GM06990 (cell line): ENCODE measurements at places on chromosomes 6 and 20.

DNA sequence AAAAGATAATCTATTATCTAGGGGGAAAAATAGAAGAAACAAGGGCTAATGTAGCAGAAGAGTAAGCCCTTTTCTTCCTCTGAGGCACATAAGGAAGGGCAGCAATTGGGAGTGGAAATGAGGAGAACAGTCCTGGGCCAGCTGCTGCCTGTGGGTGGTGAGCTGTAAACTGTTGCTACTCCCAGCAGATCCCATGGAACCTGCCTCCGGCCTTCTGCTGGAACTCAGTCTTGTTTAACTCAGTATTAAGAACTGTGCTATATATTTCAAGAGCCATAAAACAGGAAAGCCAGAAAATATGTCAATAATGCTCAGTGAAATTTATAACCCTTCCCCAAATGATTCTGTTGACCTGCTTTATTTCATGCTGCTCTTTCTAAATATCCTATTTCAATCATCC is 464.2 kb downstream of the COL12A1 start:
- DNase-seq: no peak

- DNase-seq: no peak
Measured at GRCh38 chr20:57891014-57891413, 181.2 kb upstream of the PMEPA1 start.

- no peak for DNase-seq
Measured at GRCh38 chr6:30121446-30122366, 8.8 kb upstream of the TRIM31 start.

GRCh38 chr20:35307666-35308653 is 15.7 kb upstream of the FAM83C start:
- no peak for DNase-seq

GRCh38 chr6:85192186-85192585 is 257.7 kb upstream of the NT5E start:
- no peak for DNase-seq

DNA sequence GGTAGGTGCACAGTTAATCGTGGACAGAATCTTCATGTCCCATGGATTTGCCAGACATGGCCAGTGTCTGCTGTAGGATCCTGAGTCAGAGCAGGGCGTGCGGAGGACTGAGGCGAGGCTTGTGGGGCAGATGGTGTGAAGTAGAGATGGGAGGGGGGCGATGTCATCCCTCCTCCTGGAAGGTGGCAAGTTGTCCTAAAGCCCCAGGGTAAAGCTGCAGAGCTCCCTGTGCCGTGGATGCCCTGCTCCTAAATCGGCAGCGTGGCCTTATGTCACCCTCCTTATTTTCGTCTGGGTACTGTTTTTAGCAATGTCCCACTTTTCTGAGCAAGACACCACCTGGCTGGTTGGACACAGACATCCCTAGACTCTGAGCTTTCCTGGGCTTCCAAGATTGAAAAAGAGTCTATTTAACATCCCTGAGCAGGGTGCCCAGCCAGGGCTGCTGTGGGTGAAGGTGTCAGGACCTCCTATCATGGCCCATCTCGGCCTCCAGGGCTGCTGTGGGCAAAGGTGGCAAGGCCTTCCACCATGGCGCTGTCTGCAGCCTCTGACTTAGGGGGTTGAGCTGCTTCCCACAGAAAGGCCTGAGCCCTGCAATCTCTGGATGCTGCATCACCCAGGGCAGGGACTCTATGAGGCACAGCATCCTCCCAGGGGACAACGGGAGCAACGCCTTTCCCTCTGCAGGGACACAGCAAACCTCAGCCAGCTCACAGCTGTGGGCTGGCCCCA is 145.4 kb downstream of the TTLL2 start:
- DNase-seq: no peak

- no peak for DNase-seq
Measured at GRCh38 chr20:18731940-18732339, 81.6 kb upstream of the SCP2D1 start.

- DNase-seq: no peak
Measured at GRCh38 chr6:95091823-95092436, 485.4 kb upstream of the MANEA start.

DNA sequence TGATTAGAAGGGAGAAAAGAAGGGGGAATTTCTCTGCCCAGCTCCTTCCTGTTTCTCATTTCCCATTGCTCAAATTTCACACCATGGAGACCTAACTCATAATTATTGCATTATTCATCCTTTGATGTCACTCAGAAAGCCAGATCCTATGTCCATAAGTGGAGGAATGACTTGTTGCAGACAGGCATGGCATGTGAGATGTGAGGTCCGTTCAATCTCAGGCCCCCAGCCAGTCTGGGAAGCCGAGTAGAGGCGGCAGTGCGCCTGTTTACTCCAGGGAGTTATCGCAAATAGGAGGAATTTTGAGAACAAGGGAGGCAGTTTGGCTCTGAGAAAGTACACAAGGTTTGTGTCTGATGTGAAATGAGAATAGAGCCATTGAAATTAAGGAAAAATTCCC is 26.9 kb upstream of the MOCS1 start:
- DNase-seq: no peak
